ENCODE measurements at places on chromosomes 6 and 20.

DNA sequence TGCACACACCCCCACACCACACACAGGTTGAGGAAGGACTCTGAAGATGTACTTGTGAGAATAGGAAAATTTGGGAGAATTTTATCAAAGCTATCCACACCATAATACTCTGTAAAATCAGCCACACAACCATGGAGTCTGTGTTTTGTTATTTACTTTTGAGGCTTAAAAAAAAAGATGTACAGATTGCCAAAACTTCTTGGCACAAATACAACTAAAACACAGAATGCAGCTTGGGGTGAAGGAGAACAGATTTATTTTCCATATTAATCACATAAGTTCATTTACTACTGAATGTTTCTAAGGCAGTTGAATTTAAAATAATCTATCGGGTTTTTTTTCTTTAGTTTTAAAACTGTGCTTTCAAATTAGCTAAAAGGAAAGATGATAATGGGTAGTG lies 32.8 kb upstream of the KCNQ5 start:
- no peak for DNase-seq

- DNase-seq = no peak
Observed at GRCh38 chr6:17101422-17102257, at the start of gene STMND1. Gene STMND1, plus strand, starts transcription at chr6:17102050. Its CDS starts 208 bp downstream, at chr6:17102258.

DNA sequence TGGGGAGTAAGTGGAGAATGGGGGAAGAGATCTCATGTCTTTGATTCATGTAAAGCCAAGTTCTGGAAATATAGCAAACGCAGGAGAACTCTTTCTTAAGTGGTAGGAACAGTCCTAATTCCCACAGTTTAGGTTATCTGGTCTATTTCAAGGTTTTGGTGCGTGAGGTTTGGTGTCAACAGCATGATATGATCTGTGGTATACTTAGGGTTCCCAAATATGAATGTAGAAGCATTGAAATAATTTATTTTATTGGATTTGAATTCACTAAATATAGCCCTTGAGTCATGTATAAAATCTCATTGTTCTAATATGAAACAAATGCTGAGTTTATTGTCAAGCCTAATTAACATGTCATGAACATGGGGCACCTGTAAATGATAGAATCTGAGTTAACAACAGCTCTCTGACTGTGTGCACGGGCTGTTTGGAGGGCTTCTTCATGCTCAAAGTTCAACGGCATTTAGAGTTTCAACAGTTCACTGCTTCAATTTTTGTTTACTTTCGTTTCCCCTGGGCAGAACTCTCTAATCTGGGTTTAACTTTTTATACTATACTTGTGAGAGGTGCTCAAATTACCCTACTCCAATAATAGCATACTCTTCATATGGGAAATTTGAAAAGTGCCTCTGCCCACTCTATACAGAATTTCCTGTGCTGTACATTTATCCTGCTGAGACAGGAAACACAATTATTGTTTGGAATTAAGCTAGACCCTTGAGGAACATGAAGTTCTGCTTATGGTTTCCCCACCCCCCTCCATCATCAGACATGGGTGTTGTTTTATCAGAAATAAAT lies 236.3 kb upstream of the ZNF217 start:
- no peak for DNase-seq

DNA sequence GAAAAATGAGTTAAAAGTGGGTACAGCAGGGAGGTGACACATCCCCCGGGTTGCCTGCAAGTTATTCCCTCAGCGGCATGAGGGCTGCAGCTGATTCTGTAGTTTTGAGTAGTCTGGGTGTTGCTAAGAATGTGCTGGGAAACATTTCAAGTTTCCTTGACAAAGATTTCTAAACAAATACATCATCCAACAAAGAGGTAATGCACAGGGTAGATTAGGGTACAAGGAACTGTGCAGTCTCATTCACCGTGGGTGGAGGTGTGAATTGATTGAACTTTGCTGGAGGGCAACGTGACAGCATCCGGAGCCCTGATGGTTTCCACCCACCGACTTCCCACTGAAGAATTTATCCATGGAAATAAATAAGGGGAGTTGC lies 21.8 kb downstream of the CASS4 start:
- DNase-seq = no peak

DNA sequence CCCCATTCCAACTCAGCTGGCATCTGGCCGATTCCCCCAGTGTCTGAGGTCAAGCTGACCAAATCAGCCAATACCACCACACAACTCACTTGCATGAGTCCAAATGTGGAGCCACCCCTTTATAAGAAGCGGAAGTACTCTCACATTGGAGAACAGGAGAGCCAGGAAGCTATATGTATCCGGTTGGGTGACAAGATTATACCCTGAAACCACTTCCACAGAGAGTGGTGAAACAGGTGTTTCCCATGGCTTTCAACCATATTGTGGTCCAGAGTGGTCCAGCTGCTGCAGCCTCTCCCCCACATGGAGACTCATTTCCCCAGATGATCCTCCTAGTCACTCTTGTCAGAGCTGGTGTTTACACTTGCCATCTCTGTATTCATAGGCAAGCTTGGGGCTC lies 24.0 kb upstream of the SERINC1 start:
- DNase-seq = no peak

DNA sequence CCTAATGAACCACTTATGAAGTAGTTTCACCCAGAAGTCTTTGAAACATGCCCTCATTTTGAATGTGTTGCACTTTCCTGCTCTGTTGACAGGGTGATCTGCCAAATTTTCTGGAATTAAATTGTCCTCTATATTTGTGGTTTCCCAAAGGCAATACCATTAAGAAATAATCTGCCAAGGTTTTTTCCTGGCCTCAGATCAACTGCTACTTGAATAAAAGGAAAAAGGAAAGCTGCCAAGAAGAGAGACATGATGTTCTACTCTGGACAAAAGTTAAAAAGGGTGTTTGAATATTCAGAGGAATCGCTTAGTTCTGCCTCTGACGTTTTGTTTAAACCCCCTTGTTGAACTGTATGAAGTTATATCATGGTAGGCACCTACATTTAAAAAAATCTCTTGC lies 37.4 kb upstream of the ARMH2 start:
- no peak for DNase-seq

DNA sequence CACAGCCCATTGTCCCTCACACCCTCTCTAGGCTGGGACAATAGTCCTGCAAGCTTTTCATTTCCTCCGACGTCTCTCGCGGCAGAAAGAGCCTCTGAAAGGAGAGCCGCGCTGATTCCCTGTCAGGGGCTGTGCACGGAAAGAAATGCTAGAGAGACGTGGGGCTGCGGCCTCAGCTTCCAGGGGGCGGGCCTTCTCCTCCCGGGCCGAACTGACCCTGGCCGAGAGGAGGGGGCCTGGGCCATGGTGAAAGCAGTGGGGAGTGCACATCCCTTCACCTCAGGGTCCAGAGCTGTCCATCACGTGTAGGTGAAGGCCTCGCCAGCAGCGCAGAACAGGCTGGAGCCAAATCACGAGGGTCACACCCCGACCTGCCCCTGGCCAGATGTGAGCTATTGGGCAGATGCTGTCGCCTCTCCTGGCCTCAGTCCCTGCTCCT lies 220.4 kb downstream of the TAF4 start:
- DNase-seq = no peak

DNA sequence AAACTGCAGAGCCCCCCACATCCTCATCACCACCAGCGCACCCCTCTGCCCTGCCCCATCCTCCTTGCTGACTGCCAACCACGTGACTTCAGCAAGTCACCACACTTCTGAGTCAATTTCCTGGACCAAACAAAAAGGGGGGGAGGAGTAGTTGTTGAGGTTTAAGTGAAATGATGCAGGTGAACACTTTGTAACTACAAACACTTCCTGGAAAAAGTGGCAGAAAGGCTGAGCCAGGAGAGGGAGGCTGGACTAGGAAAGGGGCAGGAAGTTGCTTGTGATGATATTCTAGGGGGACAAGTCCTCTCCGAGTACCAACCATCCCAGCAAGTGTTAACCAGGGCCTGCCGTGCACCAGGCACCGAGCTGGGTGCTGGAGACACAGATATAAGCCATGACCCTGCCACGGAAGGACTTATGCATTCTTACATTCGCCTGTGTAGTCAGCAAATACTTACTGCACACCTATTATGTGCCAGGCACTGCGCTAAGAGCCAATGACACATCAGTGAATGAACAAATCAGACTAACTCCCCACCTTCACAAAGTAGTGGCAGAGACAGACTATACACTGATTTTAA lies 67.3 kb downstream of the PREX1 start:
- DNase-seq = peak; percentile 57

DNA sequence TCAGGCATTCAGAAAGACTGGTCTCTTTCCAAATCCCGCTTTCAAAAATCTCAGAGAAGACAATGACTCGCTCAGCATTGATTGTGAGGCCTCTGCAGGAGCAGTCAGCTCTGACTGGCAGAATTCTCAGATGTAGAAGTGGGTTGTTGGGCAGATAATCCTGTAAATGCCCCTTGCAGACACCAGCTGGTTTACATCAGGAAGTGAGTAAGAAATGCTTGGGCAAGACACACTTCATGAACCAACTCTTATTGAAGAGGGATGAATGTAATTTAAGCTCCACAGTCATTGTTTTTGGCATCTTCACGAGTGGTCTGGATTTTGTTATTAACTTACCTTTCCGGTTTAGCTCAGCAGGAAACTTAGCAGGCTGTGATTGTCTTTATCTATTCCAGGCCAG lies 166.6 kb downstream of the PLCB4 start:
- no peak for DNase-seq

GRCh38 chr6:99745651-99746050 lies 139.0 kb downstream of the PRDM13 start:
- DNase-seq = no peak

GRCh38 chr6:117298941-117299340 lies 33.6 kb downstream of the VGLL2 start:
- no peak for DNase-seq

DNA sequence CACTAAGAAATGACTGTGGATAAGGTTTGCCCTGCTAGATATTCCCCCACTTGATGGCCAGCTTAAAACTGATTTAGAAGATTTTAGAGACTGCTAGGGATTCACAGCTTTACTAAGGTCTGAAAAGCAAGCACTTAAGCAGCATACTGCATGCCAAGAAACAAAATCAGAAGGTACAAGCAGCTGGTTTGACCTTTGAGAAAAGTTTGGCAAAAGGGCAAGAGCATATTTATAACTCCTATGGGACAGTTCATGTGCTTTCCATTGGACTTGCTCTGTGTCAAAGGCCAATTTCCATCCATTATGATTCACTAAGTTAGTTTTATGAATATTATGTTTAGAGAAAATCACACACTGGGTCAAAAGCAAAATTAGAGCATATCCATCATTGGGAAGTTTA lies 402.8 kb downstream of the PKHD1 start:
- no peak for DNase-seq

- DNase-seq = no peak
Observed at GRCh38 chr20:44020406-44021148, 105.9 kb downstream of the TOX2 start.

GRCh38 chr6:38843798-38844197 lies 128.7 kb downstream of the DNAH8 start:
- DNase-seq = no peak

DNA sequence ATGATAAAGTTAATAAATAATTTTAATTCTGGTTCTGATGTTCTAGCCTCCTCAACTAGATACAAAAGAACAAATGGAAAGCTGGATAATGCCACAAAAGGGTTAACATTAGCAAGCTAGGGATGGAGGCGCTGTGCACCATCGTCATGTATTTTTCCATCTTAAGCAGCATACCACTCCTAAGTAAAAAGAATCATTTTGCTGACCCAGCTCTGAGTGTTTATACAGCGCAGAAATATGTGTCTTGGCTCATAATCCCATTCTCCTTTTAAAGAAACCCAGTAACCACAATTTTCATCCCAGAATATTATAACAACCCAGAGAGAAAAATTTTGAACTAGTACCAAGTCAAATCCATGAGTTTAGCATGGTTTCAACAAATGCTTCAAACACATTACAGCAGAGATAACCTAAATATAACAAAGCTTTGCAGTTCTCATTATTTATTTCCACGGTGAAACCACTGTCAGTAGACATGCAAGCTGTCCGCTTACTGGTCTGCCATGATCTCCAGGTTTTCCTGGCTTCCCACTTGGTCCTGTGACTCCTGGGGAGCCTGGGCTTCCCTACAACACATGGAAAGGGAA lies 111.1 kb downstream of the COL12A1 start:
- no peak for DNase-seq

GRCh38 chr20:51541189-51542032 lies 1.1 kb downstream of the NFATC2 start:
- peak; percentile 59 for DNase-seq

GRCh38 chr6:31935021-31935420 lies 7.5 kb downstream of the C2 start:
- DNase-seq = no peak

GRCh38 chr6:139355172-139355571 lies 19.3 kb downstream of the CITED2 start:
- no peak for DNase-seq

DNA sequence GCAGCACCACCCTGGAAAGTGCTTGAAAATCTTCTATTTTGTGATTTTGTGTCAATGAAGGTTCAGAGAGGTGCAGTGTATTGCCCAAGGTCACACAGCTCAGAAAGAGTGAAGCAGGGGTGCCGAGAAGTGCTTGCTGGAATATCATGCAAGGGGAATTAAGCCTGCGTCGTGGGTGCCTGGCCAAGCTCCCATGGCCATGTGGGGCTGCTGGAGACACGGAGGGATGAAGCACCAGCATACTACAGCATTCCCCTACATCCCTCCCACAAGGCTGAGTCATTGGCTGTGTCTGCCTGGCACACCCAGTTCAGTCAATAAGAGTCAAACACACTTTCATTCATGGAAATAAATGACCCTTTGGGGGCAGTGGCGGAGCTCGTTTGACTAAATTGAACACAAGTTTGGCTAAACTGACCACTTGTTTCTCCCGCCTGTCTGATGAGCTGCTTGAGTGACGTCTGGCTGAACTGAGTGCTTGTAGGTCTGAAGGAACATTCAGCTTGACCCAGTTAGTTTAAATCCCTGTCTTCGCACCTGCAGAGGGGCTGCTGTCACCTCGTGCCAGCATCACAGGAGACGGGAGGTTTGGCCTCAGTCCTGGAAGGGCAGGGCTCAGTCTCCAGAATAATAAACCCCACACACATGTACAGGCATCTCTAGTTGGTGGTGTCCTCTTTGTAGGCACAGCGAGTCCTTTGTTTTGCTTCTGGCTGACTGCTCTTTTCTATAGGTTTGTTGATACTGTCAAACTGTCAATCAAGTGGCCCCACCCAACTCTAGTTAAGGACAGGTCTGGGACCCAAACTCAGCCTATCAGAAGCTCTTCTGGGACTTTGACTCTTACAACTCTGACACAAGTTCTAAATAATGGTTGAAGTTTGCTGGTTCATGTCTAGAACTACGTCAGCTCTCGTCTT lies 8.4 kb upstream of the TGM2 start:
- DNase-seq = no peak

GRCh38 chr6:44779130-44779826 lies 391.8 kb downstream of the CDC5L start:
- DNase-seq = no peak

- DNase-seq = no peak
Observed at GRCh38 chr20:21607971-21608725, 94.3 kb upstream of the NKX2-2 start.

DNA sequence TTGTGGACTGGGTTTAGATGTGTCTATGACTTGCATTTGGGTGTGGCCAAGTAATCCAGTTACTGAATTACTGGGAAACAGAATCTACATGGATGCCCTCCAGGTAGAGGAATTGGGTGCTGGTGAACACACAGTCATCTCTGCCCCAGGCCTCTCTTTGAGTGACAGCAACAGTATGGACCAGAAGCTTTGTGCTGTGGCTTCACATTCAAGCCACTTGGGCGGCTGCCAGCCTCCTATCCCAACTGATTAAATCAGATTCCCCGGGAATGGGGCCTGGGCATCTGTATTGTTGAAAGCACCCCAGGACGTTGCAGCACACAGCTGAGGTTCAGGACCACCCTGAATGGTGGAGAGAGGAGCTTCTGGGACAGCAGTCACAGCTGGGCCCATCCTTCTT lies 144.6 kb downstream of the DHX35 start:
- no peak for DNase-seq

- DNase-seq = no peak
Observed at GRCh38 chr6:45949256-45949655, 66.4 kb downstream of the CLIC5 start.
